ENCODE measurements at places on chromosomes 16 and 17.

- DNase-seq: no peak
These were observed 80.4 kb upstream of the ERCC4 start for GRCh38 chr16:13839577-13839976.

GRCh38 chr16:54051821-54052220 lies 234.8 kb downstream of the IRX3 start:
- no peak for DNase-seq

DNA sequence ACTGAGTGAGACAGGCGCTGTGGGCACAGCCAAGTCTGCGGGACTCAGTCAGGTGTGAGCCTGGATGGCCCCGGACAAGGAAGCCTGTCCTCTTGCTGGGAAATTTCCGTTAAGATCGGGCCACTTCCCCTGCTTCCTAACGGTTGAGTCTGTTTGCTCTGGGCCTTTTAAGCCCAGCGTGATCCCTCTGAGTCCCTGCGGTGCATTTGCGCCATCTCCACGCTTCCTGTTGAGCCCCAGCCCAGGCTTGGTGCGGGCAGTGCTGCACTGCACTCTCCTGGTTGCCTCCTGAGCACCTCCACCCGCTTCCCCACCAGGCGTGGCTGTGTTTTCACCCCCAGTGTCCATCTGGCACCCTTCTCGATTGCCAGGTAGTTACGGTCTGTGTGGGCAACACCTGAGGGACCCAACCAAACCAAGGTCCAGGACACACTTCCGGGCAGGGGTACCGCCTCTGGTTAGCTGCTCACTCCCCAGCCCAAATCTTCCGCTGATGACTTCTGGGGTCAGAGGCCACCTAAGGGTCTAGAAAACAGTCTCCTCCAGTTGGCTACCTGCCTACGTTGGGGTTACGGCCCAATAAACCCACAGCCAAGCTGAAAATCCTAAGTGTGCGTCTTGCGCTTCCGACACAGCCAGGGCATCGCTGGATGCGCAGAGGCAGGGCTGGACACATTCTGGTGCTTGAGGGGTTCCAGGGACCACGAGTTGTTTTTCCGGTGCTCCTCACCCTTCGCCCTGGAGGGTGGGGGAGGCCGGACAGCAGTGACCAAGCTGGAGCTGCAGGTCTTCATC lies 1.4 kb upstream of the SLC25A10 start:
- no peak for DNase-seq

DNA sequence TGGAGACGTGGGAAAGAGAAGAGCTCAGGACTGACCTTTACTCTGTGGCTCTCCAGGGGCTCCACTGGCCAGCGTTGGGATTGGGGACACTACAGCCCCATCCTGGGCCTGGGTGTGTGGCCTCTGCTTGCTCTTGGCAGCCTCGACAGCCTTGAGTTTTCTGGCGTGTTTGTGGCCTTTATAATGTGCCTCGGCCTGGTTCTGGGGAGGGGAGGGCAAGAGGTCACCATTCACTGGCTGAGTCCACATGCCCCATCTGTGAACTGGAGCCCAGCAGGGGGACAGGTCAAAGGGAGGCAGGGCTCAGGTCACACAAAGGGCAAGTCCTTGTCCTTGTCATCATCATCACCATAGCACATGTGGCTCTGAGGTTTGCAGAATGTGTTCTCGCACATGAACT lies 11.7 kb downstream of the NKIRAS2 start:
- DNase-seq: peak; percentile 67

DNA sequence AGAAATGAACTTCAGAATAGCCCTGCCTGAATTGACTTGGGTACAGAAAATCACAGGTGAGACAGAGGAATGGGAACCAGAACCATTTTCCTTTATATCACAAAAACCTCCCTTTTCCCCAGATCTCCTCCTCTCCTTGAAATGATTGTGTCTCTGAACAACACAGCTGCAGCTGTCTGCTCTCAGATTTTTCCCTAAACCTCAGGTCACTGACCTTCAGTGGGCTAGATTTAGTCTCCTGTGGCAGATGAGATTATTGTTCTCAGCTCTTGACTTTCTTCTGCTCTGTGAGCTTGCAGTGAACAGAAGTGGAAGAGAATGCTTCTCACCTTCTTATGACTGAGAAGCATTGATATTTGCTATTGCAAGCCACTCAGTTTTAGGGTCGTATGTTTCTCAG lies 92.3 kb upstream of the FAM20A start:
- DNase-seq: no peak

GRCh38 chr16:15648135-15648730 lies 1.8 kb upstream of the NDE1 start:
- no peak for DNase-seq

GRCh38 chr17:4500191-4500571 lies 1.5 kb downstream of the SPNS2 start:
- no peak for DNase-seq

DNA sequence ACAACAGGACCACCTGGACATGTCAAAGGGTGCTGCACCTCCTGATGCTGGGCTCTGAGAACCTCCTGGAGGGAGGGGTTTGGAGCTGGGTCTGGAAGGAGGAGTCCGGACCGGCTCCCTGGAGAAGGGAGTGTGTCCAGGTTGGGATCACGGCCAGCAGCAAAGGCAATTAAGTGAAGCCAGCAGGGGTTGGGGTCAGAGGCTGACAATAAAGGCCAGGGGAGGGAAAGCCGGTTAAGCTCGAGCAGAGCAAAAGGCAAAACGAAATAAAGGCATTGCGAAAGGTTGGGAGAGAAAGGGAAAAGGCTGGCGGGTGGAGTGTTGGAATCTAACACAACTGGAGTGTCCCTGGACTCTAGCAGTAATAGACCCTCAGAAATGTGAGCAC lies 992 bp upstream of the CACNG4 start:
- DNase-seq: no peak

Data from psoas muscle (tissue), 8 donors.